ENCODE measurements at places on chromosomes 11 and 22.

GRCh38 chr22:43855431-43855830 lies 6.9 kb downstream of the SULT4A1 start:
- no peak for DNase-seq

- no peak for DNase-seq
These were observed 51.5 kb downstream of the EXT2 start for GRCh38 chr11:44146931-44147330.

- peak; percentile 7 for DNase-seq
These were observed 187.7 kb downstream of the EFCAB6 start for GRCh38 chr22:43624144-43624998.

DNA sequence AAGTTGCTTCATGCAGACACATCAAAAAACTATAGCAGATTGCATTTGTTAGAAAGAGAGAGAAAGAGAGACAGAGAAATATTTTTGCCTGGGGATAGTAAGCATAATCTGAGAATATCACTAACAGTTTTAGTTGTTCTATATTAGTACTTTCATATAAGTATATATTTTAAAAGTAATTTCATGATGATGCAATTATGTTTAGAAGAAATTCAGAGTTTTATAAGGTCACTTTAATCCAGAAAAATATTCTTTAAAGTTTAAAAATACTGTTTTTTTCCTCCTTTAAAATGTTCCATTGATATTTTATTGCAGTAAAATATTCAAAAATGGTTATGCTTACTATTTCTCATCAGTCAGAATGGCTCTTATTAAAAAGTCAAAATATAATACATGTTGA lies 86.8 kb upstream of the MTMR2 start:
- DNase-seq = no peak

GRCh38 chr11:29024386-29024785 lies 916.2 kb downstream of the METTL15 start:
- peak; percentile 52 for DNase-seq

GRCh38 chr11:130827451-130828377 lies 88.6 kb downstream of the SNX19 start:
- DNase-seq = peak; percentile 79

DNA sequence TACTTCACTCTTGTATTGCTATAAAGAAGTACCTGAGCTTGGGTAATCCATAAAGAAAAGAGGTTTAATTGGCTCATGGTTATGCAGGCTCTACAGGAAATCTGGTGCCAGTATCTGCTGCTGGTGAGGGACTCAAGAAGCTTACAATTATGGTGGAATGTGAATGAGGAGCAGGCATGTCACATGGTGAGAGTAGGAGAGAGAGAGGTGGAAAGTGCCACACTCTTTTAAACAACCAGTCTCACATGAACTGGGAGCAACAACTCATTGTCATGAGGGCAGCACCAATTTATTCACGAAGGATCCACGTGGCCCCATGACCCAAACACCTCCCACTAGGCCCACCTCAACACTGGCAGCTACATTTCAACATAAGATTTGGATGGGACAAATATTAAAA lies 24.6 kb upstream of the IGLL5 start:
- DNase-seq = no peak

DNA sequence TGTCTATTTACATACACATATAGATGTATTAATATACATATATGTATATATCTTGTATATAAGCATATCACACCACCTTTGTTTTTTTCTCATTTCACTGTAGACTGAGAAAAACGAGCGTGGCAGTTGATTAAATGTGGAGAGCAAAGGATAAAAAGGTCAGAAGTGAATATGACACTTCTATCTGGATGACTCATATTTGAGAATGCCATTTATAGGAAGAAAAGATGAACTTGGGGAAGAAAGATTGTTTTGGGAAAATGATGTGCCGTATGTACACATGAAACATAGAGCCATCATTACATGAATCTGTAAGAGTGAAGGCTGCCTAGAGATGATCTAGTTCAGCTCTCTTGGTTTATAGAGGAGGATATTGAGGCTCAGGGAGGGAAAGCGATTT lies 28.7 kb downstream of the AMOTL1 start:
- no peak for DNase-seq

GRCh38 chr11:1389103-1389931 lies 417 bp upstream of the BRSK2 start:
- peak; percentile 95 for DNase-seq

- peak; percentile 65 for DNase-seq
These were observed 1.9 kb upstream of the ADM start for GRCh38 chr11:10302744-10303557.
